Caki2 (cell line): ENCODE measurements at places on chromosomes 6 and 20.
A peak's percentile ranks its signal among the peaks of the same experiment; 100 is the strongest.

- no peak for DNase-seq
Measured at GRCh38 chr6:32845384-32845884, 1.6 kb upstream of the PSMB8 start.

DNA sequence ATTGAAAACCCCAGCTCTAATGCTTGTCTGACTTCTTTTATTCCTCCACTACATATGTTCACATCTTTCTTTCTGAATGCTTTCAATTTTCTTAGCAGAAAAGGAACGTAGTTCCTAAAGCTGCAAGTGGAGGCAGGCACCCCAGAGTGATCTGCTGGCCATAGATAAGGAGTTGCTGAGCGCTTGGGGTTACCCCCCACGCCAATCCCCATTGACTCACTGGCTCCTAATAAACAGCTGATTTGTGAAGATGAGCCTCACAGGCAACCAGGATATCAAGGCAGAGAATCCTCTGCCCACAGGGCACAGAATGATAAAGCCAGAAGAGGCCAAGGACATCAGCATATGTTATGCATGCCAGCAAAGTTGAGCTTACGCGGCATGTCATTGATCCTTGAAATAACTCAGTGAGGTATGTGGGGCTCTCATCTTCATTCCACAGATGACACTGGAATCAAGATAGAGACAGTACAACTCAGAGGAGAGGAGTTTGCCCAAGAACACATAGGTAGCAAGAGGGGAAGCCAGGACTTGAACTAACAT lies 129.1 kb upstream of the PTPRT start:
- no peak for DNase-seq

DNA sequence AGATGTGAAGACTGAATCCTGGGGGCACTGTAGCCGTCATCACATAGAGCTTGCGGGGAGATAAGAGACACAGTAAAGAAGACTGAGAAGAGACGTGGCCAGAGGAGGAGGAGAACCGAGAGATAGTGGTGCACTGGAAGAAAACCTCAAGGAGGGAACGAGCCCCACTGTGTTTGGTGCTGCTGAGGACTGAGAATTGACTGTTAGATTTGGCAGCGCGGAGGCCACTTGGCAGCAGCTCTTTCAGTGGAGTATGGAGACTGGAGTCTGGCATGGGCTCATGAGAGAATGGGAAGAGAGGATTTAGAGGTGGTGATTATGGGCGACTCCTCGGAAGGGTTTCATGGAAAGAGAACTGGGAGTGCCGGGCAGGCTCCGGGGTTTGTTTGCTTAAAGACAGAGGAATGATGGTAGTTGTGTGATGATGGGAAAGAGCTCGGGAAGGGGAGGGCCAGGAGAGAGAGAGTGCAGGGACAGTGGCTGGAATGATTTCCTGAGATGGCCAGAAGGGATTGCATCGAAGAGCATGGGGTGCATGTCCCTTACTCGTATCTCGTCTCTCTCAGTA lies 18.0 kb downstream of the CDYL start:
- DNase-seq, result no peak

DNA sequence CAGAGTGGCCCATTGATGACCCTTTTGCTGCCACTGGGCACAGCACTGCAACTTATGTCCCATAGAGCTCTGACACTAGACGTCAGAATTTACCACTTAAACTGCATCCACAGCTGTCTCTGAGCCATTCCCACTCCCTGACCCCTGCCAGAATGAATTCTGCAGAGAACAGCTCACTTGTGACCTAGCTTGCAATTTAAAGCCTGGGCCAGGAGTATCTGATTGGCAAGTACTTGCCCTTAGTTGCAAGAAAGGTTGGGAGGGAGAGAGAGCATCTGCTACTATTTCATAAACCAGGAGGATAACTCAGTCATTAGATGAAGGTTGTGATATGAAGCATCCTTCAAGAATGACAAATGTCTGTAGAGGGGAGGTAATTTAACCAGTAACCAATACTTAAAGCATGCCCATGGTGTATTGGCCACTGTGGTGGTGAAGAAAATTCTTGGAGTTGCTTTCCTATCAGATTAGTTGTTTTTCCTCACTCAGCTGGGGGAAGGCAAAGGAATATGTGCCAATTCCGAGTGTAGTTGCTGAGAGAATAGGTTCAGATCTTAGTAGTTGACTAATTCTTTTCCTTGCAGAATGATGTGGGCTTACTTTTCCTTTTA lies 46.5 kb downstream of the IL22RA2 start:
- no peak for DNase-seq

DNA sequence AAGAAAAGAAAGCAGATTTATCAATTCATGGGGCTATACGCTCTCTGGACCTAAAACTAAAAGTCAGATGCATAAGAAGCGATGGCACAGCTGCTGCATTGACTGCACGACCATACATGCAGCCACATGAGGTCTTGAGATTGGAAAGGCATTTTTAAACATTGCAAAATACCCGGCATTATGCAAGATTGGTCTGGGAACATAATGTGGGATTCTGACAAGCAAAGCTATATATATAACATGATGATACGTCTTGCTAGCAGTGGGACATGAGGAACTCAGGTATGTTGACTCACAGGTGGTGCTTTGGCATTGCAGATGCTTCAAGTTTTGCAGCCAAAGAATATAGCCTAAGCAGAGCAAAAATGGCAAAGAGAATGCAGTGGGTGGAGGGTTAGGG lies 55.1 kb downstream of the SAMD3 start:
- DNase-seq, result no peak

- DNase-seq, result no peak
Measured at GRCh38 chr20:45017281-45017680, 51.0 kb downstream of the STK4 start.

DNA sequence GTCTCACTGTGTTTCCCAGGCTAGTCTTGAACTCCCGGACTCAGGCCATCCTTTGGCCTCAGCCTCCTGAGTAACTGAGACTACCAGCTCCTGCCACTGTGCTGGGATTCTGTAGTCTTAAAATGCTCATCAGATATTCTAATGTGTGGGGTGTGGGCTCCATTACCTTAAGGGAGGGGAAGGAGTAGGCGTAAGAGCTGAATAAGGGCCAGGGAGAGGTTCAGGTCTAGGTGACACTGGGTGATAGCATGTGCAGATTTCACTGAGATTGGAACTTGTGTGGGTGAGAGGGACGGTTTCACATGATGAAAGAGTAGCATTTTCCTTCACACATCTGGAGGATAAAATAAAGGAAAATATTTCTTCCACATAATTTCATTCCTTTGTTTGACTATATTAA lies 8.5 kb downstream of the AKAP12 start:
- no peak for DNase-seq

DNA sequence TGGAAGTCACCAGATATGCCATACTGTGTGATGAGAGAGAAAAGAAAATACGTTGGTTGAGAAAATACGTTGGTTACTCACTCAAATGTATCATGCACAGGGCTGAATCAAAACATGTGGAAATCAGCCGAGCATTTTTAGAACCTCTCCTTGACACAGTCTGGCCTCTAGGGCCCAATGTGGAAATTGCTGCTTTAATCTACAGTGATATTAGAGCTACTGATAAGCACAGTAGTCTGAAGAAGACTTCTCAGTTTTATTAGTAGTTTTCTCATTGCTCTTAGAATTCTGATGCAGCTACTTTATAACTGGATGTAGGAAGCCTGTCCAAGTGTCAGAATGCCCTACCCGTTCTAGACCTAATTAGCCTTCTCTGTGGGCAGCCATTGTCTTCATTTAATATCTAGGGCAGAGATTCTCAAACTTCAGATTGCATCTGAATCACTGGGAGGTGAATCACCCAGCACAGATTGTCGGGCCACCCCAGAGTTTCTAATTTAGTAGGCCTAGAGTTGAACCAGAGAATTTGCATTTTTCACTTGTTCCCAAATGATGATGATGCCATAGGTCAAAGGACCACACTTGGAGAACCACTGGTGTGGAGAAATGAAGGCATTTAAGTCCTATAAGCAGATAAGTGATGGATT lies 229.1 kb downstream of the PLCB1 start:
- DNase-seq, result peak; percentile 23

GRCh38 chr6:47690791-47691190 lies 7.6 kb upstream of the ADGRF4 start:
- no peak for DNase-seq
